ENCODE measurements at places on chromosomes 13 and 19. TPM values are rescaled to one million over a fixed set of nuclear protein-coding genes. Genes with fewer than 3 reads are reported as not detected.
A peak's percentile ranks its signal among the peaks of the same experiment; 100 is the strongest.

GRCh38 chr19:33904681-33905080 lies 108.0 kb downstream of the KCTD15 start:
- no peak overlapping the region for H3K27ac ChIP-seq
- no peak for DNase-seq
- no peaks in the 10 kb centered on the region for H3K4me1 ChIP-seq
- H3K27me3 ChIP-seq: peaks cover 55% of the 10 kb centered on the region

The CEACAM16 gene
- total RNA-seq: not detected

The DAND5 gene
- 0.20 TPM for total RNA-seq

- no peak for DNase-seq
- no peak overlapping the region for H3K4me3 ChIP-seq
- no peaks in the 10 kb centered on the region for H3K4me1 ChIP-seq
- no peaks in the 10 kb centered on the region for H3K27me3 ChIP-seq
- H3K36me3 ChIP-seq: peaks cover 33% of the 10 kb centered on the region
Observed at GRCh38 chr13:106493533-106494220, 41.8 kb downstream of the EFNB2 start.

The ZNF582 gene
- total RNA-seq: 1.8 TPM

GRCh38 chr19:33675501-33676124 lies 53.9 kb downstream of the CHST8 start:
- H3K36me3 ChIP-seq: no peaks in the 10 kb centered on the region
- H3K4me1 ChIP-seq: no peaks in the 10 kb centered on the region
- peaks cover 78% of the 10 kb centered on the region for H3K27me3 ChIP-seq
- no peak overlapping the region for H3K4me3 ChIP-seq

DNA sequence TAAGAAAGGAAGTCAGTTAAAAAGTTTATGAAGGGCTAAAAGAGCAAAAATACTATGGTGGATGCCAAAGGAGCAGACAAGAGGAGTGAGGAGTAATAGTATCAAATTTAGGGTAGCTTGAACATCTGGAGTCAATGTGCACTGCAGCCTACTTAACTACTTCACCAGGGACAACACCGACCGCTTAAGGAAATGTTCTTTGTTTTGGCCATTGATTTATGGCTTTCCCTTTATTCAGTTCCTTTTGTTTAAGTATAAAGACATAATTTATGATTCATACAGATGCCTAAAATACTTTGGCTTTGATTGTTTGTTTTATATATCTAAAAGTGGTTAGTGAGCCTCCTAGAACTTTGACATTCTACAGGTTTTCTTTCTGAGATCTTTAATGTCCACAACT lies 276.3 kb upstream of the PRR20A start:
- no peaks in the 10 kb centered on the region for H3K36me3 ChIP-seq
- no peaks in the 10 kb centered on the region for H3K4me1 ChIP-seq
- H3K27me3 ChIP-seq: no peaks in the 10 kb centered on the region

GRCh38 chr13:73935991-73936390 lies 198.2 kb downstream of the KLF12 start:
- DNase-seq: no peak
- H3K4me1 ChIP-seq: peaks cover 5% of the 10 kb centered on the region
- no peak overlapping the region for H3K4me3 ChIP-seq
- H3K27ac ChIP-seq: no peak overlapping the region
- H3K36me3 ChIP-seq: no peaks in the 10 kb centered on the region
- H3K27me3 ChIP-seq: no peaks in the 10 kb centered on the region

DNA sequence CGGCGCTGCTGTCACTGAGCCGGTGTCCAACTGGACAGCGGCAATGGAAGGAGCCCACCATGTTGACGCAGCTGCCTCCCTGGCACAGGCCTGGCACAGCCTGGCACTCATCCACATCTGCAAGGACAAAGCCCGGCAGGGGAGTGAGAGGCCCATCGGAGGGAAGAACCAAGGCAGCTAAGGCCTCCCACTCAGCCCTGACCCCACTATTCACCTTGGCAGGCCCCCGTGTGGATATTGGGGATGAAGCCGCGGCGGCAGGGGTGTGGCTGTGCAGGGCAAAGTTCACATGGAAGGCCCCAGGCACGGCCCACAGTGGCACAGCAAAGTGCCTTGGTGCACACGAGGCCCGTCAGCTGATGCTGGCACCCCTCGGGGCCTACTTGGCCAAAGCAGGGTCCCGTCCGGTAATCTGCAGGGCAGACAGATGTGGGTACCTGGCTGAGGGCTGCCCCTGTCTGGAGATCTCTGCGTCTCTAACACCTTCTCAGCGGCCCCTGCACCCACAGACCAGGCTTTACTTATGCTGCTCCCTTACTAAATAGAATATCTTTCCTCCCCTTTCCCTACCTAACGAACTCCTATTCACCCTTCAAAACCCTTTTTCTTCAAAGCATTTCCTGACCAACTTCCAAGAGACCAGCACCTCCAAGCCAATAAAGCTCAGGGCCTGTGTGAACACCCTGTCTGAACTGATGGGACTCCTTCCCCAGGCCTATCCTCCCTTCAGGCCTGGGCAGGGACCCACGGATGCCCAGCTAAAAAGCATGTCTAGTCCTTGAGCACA lies 7.5 kb downstream of the FBN3 start:
- peaks cover 8% of the 10 kb centered on the region for H3K4me1 ChIP-seq
- no peak for DNase-seq
- H3K27ac ChIP-seq: no peak overlapping the region
- H3K36me3 ChIP-seq: no peaks in the 10 kb centered on the region
- peaks cover 23% of the 10 kb centered on the region for H3K27me3 ChIP-seq

GRCh38 chr13:21435687-21436151 lies 23.4 kb downstream of the ZDHHC20 start:
- H3K4me1 ChIP-seq: peaks cover 12% of the 10 kb centered on the region
- no peak overlapping the region for H3K4me3 ChIP-seq
- peak; percentile 17 for DNase-seq
- no peaks in the 10 kb centered on the region for H3K27me3 ChIP-seq

The PTH2 gene
- total RNA-seq: not detected

DNA sequence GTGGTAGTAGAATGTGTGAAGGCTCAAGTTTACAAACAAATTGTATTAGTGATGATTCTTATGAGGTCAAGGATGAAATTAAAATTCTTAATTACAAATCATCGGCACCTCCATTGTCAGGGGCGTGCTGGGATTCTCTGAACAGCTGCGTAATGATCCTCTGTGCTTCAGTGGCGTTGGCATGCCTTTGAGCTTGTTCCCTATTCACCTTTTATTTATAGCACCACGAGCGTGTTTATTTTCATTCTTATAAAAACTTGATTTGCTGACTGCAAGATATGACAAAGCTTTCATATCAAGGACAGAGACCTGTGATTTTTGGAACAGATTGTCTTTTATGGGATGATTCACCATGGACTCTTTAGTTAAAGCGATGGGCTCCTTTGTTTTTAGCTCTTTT lies 18.2 kb upstream of the UBL3 start:
- no peaks in the 10 kb centered on the region for H3K4me1 ChIP-seq
- H3K36me3 ChIP-seq: no peaks in the 10 kb centered on the region
- H3K4me3 ChIP-seq: no peak overlapping the region
- no peak overlapping the region for H3K27ac ChIP-seq

DNA sequence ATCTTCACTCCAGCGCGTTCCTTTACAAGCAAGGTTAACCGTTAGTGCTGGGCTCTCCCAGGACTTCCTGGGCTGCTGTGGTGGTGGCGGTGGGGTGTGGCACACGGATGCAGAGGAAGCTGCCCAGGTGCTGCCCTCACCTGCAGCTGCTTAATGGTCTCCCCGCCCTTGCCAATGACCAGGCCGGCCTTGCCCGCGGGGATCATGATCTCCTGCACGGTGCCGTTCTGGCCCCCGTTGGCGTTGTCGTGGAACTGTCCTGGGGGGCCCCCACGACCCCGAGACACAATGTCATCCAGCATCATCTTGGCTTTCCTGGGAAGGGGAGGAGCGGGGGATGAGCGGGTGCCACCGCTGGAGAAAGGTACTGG lies 6.1 kb downstream of the KHSRP start:
- no peaks in the 10 kb centered on the region for H3K36me3 ChIP-seq
- DNase-seq: no peak
- H3K4me1 ChIP-seq: peaks cover 10% of the 10 kb centered on the region
- no peak overlapping the region for H3K4me3 ChIP-seq
- no peaks in the 10 kb centered on the region for H3K27me3 ChIP-seq
- no peak overlapping the region for H3K27ac ChIP-seq

DNA sequence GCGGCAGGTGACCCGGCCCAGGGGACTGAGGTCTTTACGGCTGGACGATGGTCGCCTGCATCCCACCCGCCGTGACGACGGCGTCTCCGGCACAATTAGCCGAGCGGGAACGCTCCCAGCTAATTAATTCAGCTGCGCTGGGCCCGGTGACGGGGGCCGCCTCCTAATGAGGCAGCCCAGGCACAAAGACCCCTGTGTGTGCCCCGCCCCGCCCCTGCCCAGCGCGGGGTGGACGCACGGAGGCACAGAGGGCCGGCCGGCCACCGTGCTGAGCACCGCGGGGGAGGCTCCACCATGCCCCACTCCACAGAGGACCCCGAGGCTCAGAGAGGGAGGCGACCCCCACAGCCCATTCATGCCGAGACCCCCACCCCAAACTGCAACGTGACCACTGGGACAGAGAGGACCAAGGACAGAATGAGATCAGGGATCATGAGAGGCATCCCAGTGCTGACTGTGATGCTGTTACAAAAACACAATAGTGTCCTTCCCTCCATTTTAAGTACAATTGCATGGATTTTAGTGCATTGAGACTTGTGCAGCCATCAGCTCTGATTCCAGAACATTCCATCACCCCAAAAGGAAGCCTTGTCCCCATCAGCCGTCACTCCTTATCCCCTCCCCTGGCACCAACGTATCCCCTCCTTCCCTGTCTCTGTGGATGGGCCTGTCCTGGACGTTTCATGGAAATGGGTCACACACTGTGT lies 17.0 kb downstream of the EFNA2 start:
- H3K27ac ChIP-seq: no peak overlapping the region
- H3K4me1 ChIP-seq: peaks cover 7% of the 10 kb centered on the region
- no peaks in the 10 kb centered on the region for H3K27me3 ChIP-seq
- DNase-seq: no peak
- H3K36me3 ChIP-seq: no peaks in the 10 kb centered on the region

DNA sequence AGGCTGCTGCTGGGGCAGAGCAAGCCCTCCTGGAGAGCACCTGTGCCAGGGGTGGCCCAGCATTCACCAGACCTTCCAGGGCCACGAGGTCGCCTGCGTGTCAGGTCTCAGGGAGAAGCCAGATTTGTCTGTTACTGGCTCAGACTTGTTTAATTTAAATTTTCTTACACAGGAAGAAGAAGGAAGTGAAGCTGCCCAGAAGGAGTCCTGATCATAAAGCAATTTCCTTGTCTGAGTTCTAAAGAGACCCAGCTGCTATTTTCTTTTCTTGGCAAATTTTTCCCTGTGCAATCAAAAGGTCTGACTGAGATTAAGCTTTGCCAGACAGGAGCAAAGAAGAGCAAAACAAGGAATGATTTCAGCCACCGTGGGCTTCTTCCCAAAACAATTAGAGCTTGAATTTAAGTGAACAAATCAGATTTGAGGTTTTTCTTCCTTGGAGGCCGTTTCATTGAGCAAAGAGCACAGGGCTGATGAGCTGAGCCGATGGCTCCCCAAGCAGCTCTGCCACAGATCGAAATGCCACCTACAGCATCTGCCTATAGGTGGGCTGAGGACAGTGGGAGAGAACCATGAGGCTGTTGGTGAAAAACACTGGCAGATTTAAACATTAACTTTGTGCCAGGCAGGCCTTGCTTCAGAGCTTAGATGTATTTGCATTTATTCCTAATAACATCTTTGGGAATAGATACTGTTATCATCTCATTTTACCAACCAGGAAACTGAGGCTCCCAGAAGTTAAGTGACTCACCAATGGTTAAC lies 40.1 kb downstream of the HSPH1 start:
- no peak overlapping the region for H3K27ac ChIP-seq
- no peak for DNase-seq
- peaks cover 47% of the 10 kb centered on the region for H3K27me3 ChIP-seq
- H3K4me1 ChIP-seq: no peaks in the 10 kb centered on the region
- H3K4me3 ChIP-seq: no peak overlapping the region

The SHC2 gene
- 0.70 TPM for total RNA-seq

The SMIM24 gene
- not detected for total RNA-seq

GRCh38 chr13:90696656-90697055 lies 650.8 kb upstream of the MIR17HG start:
- H3K4me3 ChIP-seq: no peak overlapping the region
- H3K27ac ChIP-seq: peak overlapping the region; percentile 33
- no peak for DNase-seq
- H3K36me3 ChIP-seq: no peaks in the 10 kb centered on the region
- H3K27me3 ChIP-seq: no peaks in the 10 kb centered on the region

DNA sequence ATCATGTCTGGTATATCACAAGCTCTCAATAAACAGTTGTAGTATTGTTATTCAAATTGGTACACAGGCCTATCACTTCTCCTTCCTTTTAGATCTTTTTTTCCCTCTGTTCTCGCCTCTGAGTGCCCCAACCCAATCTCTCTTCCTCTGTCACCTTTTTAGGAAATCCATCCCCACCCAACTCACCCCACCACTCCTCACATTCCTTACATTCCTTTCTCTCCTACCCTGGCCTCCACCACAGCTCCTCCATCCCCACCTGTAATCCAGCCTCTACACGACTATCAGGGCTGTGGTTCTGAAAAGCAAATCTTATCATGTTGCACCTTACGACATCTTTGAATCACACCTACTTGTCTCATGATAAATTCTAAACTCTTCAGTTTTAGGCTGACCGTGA lies 545.4 kb upstream of the GPC6 start:
- no peak for DNase-seq
- no peaks in the 10 kb centered on the region for H3K36me3 ChIP-seq
- no peaks in the 10 kb centered on the region for H3K27me3 ChIP-seq
- no peak overlapping the region for H3K4me3 ChIP-seq
- no peak overlapping the region for H3K27ac ChIP-seq

The PODNL1 gene
- 3.2 TPM for total RNA-seq

The IRGC gene
- total RNA-seq: not detected
